ENCODE measurements at places on chromosomes 7 and 10. TPM values are rescaled to one million over a fixed set of nuclear protein-coding genes. Genes with fewer than 3 reads are reported as not detected.

Gene KCNIP2
- total RNA-seq: 0.98 TPM

Gene FAM25C
- total RNA-seq: 0.98 TPM

Gene CRYGN
- not detected for total RNA-seq

Gene CYP2C19
- not detected for total RNA-seq

Gene LIMK1
- total RNA-seq: 34.2 TPM

Gene GRID1
- total RNA-seq: 0.22 TPM

Gene TCERG1L
- total RNA-seq: not detected

Gene TMEM225B
- total RNA-seq: 0.89 TPM

Gene ZNF503
- total RNA-seq: 6.7 TPM

Gene NPFFR1
- not detected for total RNA-seq

Gene GALNT11
- 21.3 TPM for total RNA-seq

Gene ACSL5
- 0.41 TPM for total RNA-seq

Gene LIPN
- total RNA-seq: not detected

Gene IDI2
- not detected for total RNA-seq

Gene FGFR2
- total RNA-seq: 0.43 TPM

Gene PARD3
- 57.2 TPM for total RNA-seq

Gene GPR158
- 0.05 TPM for total RNA-seq

Gene ASAH2
- 2.2 TPM for total RNA-seq

Gene WNT2
- not detected for total RNA-seq

Gene MMD2
- total RNA-seq: not detected

Gene ANK3
- 0.59 TPM for total RNA-seq

Gene DKK1
- total RNA-seq: 499 TPM

Gene HTR7
- total RNA-seq: 0.24 TPM

Gene DYDC2
- not detected for total RNA-seq

Gene ANKRD61
- total RNA-seq: 0.84 TPM

Gene LIPM
- not detected for total RNA-seq

Gene ITGB8
- total RNA-seq: 1.1 TPM

Gene TRIM73
- 2.1 TPM for total RNA-seq

Gene ARHGAP22
- 4.0 TPM for total RNA-seq

Gene PPP1R3C
- total RNA-seq: 28.3 TPM

Gene NRBF2
- total RNA-seq: 21.3 TPM

Gene GOLGA7B
- total RNA-seq: 3.8 TPM

Gene ZNRF2
- total RNA-seq: 4.7 TPM

Gene SLC16A9
- total RNA-seq: 0.08 TPM

Gene PNLIPRP3
- not detected for total RNA-seq

Gene LBX1
- not detected for total RNA-seq

Gene C7orf57
- 0.31 TPM for total RNA-seq

Gene RBP3
- total RNA-seq: not detected

Gene LRRC17
- 0.12 TPM for total RNA-seq

Gene WAPL
- 15.0 TPM for total RNA-seq

Gene IGF2BP3
- total RNA-seq: 24.4 TPM

Gene SLC13A1
- not detected for total RNA-seq

Gene LIPK
- total RNA-seq: not detected

Gene SORCS3
- not detected for total RNA-seq

Gene SUN3
- 0.09 TPM for total RNA-seq

Gene VSTM2A
- total RNA-seq: not detected

Gene MCU
- 22.5 TPM for total RNA-seq

Gene SDK1
- total RNA-seq: 0.37 TPM

Gene ZNF679
- not detected for total RNA-seq

Gene HYAL4
- not detected for total RNA-seq

Gene PYROXD2
- total RNA-seq: 3.9 TPM

Gene ADAM22
- 0.33 TPM for total RNA-seq

Gene RSPH10B2
- 0.14 TPM for total RNA-seq

Gene CAV1
- 671 TPM for total RNA-seq

Gene CFAP58
- 0.08 TPM for total RNA-seq

Gene PPP1R9A
- total RNA-seq: 4.0 TPM

Data from A549 treated with Hydrocortisone at 1 μM for 4 hours (cell line).